ENCODE measurements at places on chromosomes 7 and 10.

GRCh38 chr7:100066953-100067352 is 14.6 kb downstream of the ZNF3 start:
- no peak for DNase-seq

GRCh38 chr10:30687698-30688213 is 58.2 kb upstream of the LYZL2 start:
- peak; percentile 60 for DNase-seq

- DNase-seq = peak; percentile 29
These were observed 2.2 kb upstream of the IGFBP3 start for GRCh38 chr7:45923290-45923689.

GRCh38 chr7:42134276-42134876 is 102.6 kb downstream of the GLI3 start:
- no peak for DNase-seq

GRCh38 chr10:37490266-37490665 is 364.9 kb downstream of the ANKRD30A start:
- DNase-seq = no peak

- no peak for DNase-seq
These were observed 199.9 kb upstream of the DPP6 start for GRCh38 chr7:153852261-153852660.

DNA sequence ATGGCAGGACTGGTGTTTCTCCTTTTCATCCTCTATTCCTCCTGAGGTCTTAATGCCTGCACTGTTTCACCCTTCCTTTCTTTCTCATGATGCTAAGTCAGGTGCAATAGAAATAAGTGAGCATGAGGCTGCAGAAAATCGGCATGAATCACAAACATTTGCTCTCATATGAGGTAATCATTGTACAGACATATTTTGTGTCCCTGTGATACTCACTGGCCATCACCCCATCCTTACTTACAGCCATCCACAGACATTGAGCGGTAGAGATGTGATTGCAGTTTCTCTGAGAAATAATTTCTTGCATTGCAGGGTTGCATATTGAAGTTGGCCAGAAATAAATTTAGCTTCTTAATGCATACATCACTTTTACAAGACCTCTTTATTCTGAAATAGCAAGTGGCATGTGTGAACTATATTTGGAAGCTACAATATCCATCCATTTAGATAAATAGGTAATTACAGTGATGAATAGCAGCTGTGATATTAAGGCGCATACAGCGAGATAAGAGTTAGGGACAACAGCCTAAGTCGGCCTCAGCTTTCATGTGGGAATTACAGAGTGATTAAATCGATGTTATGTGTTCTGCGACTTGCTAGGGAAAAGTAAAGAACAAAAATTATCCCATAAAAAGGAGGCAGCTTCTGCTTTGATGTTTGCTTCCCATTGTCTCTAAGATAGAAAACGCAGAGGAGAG is 612.6 kb downstream of the SORCS3 start:
- no peak for DNase-seq

DNA sequence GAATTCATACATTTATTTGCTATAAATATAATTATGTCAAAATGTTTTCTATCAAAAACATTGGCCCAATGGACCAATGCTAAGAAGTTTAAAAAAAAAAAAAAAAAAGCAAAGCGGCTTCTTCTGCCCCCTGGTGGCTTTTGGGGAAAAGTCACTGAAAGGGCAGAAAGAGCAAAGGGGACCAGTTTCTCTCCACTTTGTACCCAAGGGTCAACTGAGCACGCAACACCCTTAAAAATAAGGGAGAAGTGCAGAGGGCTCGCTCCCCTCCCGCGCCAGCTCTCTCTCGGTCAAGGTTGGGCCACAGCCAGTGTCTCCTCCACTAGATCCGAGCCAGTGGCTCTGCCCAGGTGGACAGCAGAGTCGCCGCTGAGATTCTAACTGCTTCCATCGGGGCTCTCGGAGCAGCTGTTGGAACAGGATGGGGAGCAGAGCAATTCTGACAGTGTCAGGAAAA is 136.4 kb upstream of the FGFR2 start:
- no peak for DNase-seq
